Germinal center (tissue), 1 donor: ENCODE measurements at places on chromosomes 2 and 18.

GRCh38 chr18:78130232-78131195 is 849.1 kb upstream of the SALL3 start:
- no peak for DNase-seq

GRCh38 chr2:237912271-237913192 is 53.1 kb downstream of the RAMP1 start:
- DNase-seq, result no peak

GRCh38 chr18:48992791-48993555 is 42.2 kb upstream of the SMAD7 start:
- DNase-seq, result peak; percentile 77

GRCh38 chr2:100143286-100143685 is 896 bp upstream of the AFF3 start:
- DNase-seq, result no peak

DNA sequence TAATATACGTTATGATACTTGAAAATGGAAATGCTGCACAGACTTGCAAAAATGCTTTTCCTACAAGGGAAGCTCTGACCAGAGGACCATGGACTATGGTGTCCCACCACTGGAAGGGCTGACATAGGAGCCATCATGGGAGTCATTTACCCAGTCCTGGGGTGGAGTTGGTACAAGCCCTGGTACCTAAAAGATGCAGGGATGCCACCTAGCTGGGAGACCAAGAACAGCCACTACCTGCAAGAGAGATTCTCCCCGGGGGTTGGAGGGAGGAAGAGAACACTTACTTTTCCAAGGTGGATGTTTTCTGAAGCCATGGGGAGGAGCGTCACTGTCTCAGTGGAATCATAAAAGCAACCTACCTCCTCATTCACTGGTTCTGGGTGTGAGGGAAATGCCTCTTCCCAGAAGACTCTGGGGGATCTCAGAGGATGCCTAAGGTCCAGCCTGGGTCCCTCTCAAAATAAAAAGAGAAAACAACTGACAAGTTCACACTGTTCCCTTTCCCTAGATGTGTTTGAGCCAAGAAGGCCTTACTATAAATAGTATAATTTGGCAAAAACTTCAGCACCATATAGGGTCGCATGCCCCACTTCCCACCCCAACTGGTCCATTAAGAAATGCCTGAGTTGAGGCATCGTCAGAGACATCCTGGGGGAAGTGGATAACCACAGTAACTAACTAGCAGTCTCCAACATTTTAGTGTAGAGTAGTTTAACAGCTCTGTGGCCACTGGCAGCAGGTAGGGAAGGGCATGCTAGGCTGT is 39.9 kb downstream of the REEP1 start:
- peak; percentile 21 for DNase-seq
